Uterus (tissue), 4 donors: ENCODE measurements at places on chromosomes 16 and 17.

- H3K27ac ChIP-seq: peak overlapping the region; percentile 94
- DNase-seq: no peak
Observed at GRCh38 chr17:35241520-35241919, 1.4 kb upstream of the SLFN5 start.

DNA sequence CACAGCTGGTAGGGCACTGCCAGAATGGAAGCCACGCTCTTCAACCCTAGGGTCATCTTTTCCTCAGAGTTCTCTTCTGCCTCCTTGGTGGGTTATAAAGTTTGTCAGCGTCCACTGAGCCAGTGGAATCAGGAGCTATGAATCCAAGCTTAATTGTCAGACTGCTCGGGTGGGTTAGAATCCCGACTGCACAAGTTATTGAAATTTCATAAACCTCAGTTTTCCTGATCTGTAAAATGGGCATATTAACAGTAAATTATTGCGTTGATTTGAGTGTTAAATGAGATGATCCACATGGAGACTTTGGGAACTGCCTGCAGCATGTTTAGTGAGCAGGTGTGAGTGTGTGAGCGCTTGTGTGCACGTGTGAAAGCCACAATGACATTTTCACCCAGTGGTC lies 400.5 kb upstream of the CDH11 start:
- H3K4me1 ChIP-seq: no peaks in the 10 kb centered on the region
- no peak overlapping the region for H3K27ac ChIP-seq
- no peaks in the 10 kb centered on the region for H3K36me3 ChIP-seq
- no peak overlapping the region for H3K4me3 ChIP-seq
- no peak for DNase-seq
- H3K27me3 ChIP-seq: no peaks in the 10 kb centered on the region

GRCh38 chr16:79276501-79276900 lies 324.0 kb downstream of the MAF start:
- no peaks in the 10 kb centered on the region for H3K4me1 ChIP-seq
- no peaks in the 10 kb centered on the region for H3K36me3 ChIP-seq
- DNase-seq: no peak
- H3K4me3 ChIP-seq: no peak overlapping the region
- no peak overlapping the region for H3K27ac ChIP-seq

DNA sequence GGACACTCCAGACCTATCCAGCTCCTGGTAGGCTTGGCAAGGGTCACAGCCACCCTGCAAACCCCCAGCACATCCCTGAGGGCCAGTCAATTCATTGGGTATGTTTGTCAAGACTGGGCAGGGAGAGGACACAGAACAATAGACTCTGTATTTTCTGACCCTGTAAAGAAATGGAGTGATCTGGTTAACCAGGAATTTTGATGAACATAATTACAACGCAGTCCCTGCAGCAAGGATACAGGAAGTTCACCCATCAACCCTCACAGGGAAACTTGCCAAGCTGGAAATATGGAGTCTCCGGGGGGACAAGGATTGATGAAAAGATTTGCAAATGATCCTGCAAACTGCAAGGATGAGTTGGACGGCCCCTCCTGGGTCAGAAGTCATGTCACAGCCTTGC lies 126.1 kb upstream of the RCVRN start:
- H3K36me3 ChIP-seq: no peaks in the 10 kb centered on the region
- no peak overlapping the region for H3K4me3 ChIP-seq
- H3K4me1 ChIP-seq: no peaks in the 10 kb centered on the region
- DNase-seq: no peak
- H3K27ac ChIP-seq: no peak overlapping the region
- H3K27me3 ChIP-seq: no peaks in the 10 kb centered on the region

DNA sequence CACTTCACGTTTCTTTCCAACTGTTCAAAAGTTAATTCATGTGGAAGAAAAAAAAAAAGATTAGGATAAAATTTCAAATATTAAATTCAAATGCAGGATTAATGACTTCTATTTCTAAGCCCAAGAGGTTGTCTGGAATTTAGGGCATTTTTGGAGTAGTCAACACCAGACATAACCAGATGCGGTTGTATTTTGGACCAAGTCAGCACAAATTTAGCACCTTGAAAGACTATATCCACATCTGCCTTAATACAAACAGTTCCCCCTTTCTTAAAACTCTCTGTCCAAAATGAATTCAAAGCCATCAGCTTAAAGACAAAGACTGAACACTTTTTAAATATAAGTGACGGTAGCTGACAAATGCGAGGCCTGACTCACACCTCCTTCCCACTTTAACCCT lies 282.9 kb downstream of the C16orf95 start:
- H3K27me3 ChIP-seq: no peaks in the 10 kb centered on the region
- H3K4me3 ChIP-seq: no peak overlapping the region
- H3K36me3 ChIP-seq: no peaks in the 10 kb centered on the region
- no peaks in the 10 kb centered on the region for H3K4me1 ChIP-seq
- no peak for DNase-seq

DNA sequence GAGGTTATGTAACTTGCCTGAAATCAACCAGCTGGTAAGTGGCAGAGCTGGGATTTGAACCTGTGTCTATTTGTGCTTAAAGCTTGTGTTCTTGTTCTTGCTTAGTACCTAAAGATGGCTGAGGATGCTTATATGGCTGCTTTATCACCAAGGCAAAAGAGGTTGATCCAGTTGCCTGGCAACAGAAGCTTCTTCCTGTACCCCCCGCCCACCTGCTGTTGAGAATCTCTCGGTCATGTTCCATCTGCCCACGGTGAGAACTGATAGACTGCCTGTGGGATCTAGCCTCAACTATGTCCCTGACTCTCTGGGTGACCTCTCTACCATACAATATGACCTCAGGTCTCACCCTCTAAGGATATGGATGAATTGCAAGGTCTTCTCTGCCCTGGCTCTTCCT lies 60.7 kb downstream of the ABCC6 start:
- no peak overlapping the region for H3K27ac ChIP-seq
- no peak overlapping the region for H3K4me3 ChIP-seq
- DNase-seq: no peak
- H3K4me1 ChIP-seq: no peaks in the 10 kb centered on the region
- H3K36me3 ChIP-seq: no peaks in the 10 kb centered on the region
